ENCODE measurements at places on chromosomes 5 and 9.

DNA sequence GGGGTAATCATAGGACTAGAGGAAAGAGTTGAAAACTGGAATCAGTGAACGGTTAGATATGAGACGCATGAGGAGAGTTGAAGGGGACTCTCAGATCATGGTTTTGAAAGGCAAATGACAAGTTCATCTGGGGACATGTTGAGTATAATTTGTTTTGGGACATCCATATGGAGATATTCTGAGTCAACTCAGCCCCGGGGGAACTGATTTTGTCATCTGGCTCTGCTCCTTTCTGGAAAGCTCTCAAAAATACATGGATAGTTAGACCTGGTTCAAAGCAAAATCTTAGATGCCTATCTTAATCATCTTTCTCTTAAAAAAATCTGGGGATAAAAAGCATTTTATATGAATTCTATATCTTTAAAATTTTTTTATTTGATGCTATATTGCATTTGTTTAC lies 161.2 kb downstream of the SNX18 start:
- DNase-seq = no peak

DNA sequence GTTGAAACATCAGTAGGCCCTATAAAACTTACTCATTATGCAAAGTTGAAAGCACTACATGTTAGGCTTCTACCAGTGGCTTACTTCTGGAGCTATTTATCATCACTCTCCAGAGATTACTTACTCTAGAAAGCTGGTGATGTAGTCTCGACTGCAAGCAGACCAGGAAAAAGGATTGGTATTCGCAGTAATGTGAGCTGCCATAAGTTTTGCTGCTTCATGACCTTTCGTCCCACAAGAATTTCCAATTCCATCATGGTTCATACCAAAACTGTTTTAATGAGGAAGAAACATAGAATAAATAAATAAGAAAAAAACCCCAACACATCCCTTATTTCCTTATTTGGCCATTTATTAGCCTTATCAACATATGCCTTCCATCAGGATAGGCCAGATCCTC lies 181.9 kb downstream of the ADAMTS6 start:
- peak; percentile 94 for DNase-seq

DNA sequence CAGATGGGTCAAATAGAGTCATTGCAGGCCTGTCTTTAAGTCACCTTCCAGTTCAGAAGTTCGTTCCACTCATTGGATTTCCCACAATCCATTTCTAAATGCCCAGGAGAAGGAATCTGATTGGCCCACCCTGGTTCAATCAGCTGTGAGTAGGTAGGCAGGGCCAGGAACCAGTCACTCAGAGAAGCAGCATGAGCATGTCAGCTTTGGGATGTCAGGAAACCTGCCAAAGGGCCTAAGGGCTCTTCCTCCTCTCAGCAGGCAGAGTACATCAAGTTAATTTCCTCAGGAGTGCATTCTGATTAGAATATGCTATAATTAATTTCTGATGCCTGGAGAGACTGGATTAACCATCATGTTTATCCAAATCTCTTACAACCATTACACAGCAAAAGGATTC lies 412.9 kb upstream of the CCNH start:
- no peak for DNase-seq

DNA sequence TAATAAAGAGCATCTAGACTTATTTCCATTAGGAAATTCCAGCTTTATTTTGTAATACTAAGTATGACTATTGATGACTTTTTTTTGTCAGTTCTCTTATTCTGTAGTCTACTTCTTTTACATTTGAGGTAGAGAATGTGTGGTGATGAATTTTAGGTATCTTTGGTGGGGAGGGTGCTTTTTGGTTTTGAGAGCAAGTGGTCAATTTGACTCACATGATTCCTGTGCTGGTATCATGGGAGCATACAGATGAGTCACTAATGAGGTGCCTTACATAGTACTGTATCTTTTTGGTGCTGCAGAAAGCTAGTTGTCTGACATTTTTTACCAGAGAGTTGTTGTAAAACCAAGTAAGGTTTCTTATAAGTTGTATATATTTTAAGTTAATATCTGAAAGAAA lies 35.3 kb downstream of the ERBIN start:
- peak; percentile 59 for DNase-seq

DNA sequence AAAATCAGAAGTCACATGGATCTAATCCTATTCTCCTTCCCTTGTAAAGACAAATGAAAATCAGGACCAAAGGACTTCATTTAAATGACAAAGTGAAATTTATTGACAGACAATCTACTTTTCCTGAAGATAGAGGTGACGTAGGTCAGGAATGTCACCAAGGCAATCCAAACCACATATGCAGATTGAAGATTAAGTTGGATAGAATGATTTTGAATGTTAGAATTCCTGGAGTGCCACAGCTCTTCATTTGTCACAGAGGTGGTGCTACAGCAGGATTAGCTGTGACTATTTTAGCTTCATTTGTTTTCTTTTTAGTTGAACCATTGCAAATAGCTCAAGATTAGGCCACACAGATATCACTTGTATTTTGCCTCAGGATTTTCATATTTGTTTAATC lies 736.0 kb upstream of the ARRDC3 start:
- no peak for DNase-seq

DNA sequence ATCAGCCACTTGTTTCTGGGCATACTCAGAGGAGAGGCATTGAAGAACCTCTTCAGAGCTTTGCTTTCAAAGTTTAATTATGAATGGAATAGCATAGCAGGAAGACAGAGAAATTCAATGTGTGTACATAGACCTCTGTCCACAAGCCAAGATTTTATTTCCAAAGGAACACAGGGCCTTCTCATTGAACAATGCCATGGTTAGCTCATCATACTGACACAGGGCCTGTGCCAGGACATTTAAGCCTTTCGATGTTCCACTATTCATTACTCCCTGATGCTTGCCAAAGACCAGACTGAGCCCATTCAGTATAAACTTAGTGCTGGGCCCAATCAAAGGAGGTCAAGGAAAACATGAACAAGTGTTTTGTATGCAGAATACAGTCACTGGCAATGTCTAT lies 280.8 kb downstream of the FBXL17 start:
- no peak for DNase-seq

GRCh38 chr9:34457266-34458012 lies 931 bp downstream of the FAM219A start:
- peak; percentile 57 for DNase-seq

GRCh38 chr5:116506488-116506887 lies 68.1 kb downstream of the SEMA6A start:
- no peak for DNase-seq

GRCh38 chr5:168159425-168159824 lies 132.0 kb upstream of the WWC1 start:
- no peak for DNase-seq

GRCh38 chr9:34454571-34455065 lies 3.8 kb downstream of the FAM219A start:
- DNase-seq = peak; percentile 74

GRCh38 chr5:2847608-2848007 lies 96.1 kb upstream of the IRX2 start:
- DNase-seq = no peak

DNA sequence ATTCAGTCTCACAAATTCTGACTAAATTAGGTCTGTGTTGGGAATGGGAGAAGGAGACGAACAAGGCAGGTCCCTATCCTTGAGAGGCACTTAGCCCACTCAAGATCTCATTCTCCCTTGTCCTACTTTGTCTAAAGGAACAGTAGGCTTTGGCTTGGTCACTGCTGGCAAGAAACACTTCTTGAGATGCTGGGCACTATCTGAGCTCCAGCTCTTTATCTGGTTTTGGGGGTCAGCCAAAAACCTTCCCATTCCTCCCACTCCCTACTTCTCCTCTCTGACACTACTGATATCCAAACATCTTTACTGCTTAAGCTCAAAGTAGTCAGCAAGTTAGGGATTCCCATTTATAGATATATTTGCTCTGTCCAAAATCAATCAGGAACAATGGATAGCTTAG lies 155.2 kb downstream of the MAPKAP1 start:
- no peak for DNase-seq

DNA sequence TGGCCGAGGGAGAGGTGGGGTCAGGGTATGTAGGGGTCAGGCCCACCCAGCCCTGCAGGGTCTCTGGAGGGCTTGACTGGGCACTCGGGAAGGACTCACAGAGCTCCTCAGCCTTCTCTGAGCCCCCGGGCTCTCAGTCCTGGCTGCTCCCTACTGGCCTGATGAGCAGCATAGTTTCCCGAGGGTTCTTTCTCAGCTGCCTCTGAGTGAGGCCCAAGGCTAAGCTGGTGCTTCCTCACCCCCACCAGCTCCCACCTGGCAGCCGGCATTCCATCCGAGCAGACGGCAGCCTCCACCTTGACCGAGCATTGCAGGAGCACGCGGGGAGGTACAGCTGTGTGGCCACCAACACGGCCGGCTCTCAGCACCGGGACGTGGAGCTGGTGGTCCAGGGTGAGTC lies 56.0 kb downstream of the HMCN2 start:
- no peak for DNase-seq

- DNase-seq = no peak
Observed at GRCh38 chr5:175749591-175749990, 91.7 kb downstream of the HRH2 start.

DNA sequence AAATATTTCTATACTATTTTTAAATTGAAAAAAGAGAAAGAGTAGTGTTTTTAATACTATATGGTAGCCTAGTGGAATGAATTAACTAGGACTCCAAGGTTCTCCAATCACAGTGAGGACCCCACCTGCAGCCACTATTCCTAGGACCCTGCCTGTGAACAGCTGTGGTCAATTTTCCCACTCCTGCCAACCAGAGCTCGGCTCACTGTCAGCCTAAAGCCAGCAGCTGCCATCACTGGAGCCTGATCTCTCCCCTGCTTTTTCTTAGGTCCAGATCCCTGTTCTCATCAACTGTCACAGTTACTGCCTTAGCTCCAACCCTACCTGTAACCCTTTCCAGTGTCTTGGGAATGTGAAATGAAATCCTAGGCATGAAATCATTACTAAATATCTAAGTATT lies 25.3 kb downstream of the ARSB start:
- DNase-seq = no peak

GRCh38 chr9:114290561-114290986 lies 32.3 kb upstream of the ORM1 start:
- no peak for DNase-seq

DNA sequence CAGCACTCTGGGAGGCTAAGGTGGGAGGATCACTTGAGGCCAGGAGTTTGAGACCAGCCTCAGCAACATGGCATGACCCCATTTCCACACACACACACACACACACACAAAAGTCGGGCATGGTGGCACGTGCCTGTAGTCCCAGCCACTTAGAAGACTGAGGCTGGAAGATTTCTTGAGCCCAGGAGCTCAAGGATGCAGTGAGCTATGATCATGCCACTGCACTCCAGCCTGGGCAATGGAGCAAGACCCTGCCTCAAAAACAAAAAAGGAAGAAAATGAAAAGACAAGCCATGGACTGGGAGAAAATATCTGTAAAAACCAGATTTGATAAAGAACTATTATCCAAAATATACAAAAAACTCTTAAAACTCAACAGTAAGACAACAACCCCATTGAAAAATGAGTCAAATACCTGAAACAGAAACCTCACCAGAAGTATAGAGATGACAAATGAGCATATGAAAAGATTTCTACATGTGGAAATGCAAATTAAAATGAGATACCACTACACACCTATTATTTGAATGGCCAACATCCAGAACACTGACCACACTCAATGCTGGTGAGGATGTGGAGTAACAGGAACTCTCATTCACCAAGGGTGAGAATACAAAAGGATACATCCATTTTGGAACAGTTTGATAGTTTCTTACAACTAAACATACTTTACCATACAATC lies 24.7 kb downstream of the DNAJA1 start:
- DNase-seq = no peak

GRCh38 chr5:33487236-33487635 lies 46.5 kb downstream of the TARS1 start:
- no peak for DNase-seq

- peak; percentile 23 for DNase-seq
Observed at GRCh38 chr5:37132646-37133045, 116.5 kb downstream of the CPLANE1 start.

GRCh38 chr9:136686794-136687711 lies at the start of gene AGPAT2:
Gene AGPAT2 (minus strand): TSS chr9:136687457. CDS start chr9:136687357, 100 bp downstream.
- DNase-seq = peak; percentile 43

GRCh38 chr9:8572209-8572608 lies 772.6 kb upstream of the DMAC1 start:
- no peak for DNase-seq

GRCh38 chr5:17005107-17005828 lies 69.2 kb upstream of the MYO10 start:
- no peak for DNase-seq

DNA sequence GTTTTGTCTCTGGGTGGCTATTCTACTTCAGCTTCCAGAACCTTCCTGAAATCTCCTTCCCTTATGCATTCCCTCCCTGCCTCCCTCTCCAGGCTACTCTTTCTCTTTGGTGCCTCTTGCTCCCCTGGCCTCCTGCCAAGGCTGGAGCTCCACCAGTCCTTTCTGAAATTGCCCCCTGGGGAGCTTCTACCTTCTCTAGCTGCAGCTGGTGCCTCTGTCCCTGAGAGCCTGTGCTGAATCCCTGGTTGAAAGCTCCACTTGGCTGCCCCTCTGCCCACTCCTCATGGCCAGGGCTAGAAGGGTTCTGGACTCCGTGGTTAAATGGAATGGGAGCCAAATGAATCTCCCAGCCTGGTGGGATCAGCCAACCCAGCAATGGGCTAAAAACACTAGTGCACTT lies 80.1 kb downstream of the COL15A1 start:
- peak; percentile 86 for DNase-seq

DNA sequence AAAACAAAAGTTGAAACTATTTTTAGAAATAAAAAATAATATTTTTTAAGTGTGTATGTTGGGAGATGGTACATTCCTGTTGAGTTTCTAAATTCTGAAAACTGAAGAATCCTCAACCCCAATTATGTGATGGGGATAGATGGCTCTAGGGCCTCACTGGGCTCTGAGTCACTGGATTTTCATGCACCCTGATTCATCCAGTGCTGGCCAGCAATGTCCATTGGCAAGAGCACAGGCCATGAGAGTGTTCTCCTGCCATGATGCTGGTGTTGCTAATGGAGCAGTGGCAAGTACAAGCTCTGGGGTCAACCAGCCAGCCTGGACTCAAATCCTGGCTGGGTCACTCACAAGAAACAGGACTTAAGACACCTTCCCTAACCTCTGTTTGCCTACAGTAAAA lies 23.3 kb downstream of the SMIM23 start:
- DNase-seq = peak; percentile 6

GRCh38 chr9:131672451-131672850 lies 67.4 kb downstream of the RAPGEF1 start:
- DNase-seq = no peak

DNA sequence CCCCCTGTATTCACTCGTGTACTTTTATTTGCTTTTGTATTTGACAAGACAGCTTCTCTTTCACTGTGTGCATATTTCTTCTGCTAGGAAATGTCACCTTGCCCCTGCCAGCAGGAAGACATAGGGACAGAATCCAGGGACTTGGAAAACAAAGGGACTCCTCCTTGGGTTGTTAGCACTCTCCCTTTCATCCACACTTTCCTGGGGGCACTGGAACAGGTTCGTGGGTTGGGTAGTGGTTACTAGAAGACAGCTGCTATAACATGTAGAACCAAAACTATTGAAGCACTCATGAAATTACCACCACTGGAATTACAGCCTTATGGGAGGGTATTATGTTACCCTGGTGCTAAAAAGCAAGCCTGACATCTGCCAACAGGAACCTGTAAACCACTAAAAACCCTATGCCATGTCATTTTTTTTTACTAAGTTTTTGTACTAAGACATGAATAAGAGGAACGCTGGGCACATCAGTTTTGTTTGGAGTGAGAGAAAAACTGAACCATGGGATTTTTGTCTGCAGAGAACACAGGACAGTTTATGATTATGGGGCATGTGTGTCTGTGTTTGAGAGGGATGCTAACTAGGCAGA lies 4.7 kb upstream of the CCL28 start:
- no peak for DNase-seq

GRCh38 chr9:102669220-102669619 lies 325.9 kb upstream of the CYLC2 start:
- DNase-seq = no peak
